ENCODE measurements at places on chromosomes 7 and 10. TPM values are rescaled to one million over a fixed set of nuclear protein-coding genes. Genes with fewer than 3 reads are reported as not detected.

DNA sequence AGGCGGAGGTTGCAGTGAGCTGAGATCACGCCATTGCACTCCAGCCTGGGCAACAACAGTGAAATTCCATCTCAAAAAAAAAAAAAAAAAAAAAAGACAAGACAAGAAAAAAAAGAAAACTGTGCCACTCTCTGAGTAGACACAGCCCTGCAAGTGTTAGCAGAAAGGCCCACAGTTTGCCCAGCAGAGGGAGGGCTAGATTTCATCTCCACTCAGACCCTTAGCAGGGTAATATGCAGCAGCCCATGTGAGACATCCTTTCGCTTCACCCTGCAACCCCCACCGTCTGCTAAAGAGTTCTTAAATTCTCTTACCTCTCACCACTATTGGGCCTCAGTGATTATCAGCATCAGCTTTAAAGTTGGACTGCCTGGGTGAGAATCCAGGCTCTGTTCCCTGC, 38.2 kb downstream of the CTNNA3 start:
- DNase-seq, result no peak

DNA sequence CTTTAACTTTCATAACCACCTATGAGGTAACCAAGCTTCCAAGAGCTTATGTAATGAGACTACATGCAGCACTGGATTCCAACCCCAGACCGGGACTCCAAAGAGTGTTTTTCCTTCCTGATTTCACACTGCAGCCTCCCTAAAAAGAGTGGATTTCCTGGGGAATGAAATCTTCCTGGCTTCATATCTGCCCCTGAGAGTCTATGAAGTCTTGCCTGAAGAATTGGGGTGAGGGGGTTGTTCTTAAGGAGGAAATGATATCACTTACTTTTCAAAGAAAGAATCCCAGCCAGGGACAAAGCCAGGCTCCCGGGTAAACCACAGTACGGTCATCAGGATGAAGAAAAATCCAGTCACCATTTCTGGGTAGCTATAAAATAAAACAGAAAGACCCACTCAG, 29.7 kb downstream of the STMP1 start:
- DNase-seq, result peak; percentile 57

- DNase-seq, result peak; percentile 28
These were observed 17.8 kb upstream of the CLDN4 start for GRCh38 chr7:73812996-73813395.

GRCh38 chr10:131435760-131436457, 124.4 kb upstream of the TCERG1L start:
- DNase-seq, result no peak

- peak; percentile 99 for DNase-seq
These were observed 36.3 kb upstream of the TOMM7 start for GRCh38 chr7:22858640-22859561.

- DNase-seq, result peak; percentile 82
These were observed 62.5 kb downstream of the ABCB4 start for GRCh38 chr7:87413029-87413428.

DNA sequence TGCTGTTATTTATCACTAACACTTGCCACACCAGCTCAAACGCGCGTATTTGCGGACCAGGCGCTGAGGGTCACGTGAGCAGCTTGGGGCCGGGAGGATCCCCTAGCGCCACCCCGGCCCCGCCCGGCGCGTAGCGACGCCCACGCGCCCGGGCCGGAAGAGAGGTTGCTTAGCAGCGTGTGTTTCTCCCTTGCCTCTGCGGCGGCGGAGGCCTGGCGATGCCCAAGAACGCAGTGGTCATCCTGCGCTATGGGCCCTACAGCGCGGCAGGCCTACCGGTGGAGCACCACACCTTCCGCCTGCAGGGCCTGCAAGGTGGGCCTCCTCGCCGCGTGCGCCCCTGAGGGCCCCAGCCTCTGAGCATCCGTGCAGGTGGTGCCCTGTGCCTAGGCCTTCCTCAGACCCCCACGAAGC, at the start of gene C10orf53:
C10orf53 (plus strand) TSS at position 172 of the 414 bp plus-strand sequence; CDS start at position 219, 47 bp downstream.
- peak; percentile 16 for DNase-seq

- DNase-seq, result no peak
These were observed 56.7 kb downstream of the EGFR start for GRCh38 chr7:55075464-55076021.

DNA sequence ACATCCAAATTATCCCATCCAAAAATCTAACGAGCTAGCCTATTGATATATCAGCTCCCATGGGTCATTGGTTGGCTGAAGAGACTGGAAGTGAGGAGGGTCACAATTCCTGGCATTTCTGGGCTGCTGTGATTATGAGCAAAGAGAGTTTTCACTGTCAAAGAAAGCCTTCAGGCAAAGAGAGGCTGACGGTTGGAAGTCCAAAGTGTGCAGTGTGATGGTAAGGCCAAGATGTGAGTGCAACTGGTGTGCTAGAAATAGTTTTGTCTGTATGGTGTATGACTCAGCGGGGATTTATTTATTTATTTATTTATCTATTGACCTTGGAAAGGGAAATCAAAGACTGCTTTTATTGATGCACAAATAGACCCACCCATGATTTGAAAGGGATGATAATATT, 75.0 kb downstream of the AASS start:
- DNase-seq, result no peak

DNA sequence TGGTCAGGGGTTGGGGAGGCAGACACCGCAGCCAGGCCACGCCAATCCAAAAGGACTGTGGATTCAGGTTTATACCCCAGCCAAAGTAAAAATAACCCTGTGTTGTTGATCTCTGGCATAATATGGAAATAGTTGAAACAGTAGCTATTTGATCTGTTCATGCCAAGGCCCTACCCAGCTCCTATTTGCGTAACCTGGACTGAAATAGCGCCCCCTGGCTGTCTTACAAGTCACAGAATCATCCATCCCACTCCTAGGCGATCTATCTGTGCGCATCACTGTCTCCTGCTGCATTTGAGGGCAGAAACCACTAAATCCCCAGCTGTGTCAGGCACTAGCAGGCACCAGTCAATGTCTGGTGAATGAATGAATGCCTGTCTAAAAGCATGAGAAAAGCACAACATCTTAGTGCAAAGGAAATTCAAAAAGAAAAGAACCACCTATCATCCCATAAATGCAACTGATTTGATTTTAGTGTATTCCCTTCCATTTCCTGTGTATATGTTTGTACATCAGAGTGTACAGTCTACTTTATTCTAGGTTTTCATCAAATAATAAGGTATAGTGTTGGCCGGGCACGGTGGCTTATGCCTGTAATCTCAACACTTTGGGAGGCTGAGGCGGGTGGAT, 160.0 kb downstream of the SLIT1 start:
- DNase-seq, result peak; percentile 40

- DNase-seq, result no peak
These were observed 90.4 kb downstream of the CHST15 start for GRCh38 chr10:124003070-124003419.

DNA sequence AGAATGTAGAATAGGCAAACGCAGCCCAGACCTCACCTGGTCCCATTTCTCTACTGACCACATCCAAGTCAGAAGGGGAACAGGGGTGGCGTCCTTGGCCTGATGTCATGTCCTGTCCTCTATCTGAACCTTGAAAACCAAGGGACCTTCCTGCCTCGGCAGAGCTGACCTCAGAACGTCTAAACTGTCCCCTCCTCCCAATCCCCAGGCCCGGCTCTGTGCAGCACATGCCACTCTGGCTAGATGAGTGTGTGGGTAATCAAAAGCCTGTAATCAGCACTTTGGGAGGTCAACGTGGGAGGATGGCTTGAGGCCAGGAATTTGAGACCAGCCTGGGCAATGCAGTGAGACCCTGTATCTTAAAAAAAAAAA, 46.5 kb upstream of the ZNF479 start:
- no peak for DNase-seq

- DNase-seq, result no peak
These were observed 8.7 kb downstream of the DIP2C start for GRCh38 chr10:680745-681144.

DNA sequence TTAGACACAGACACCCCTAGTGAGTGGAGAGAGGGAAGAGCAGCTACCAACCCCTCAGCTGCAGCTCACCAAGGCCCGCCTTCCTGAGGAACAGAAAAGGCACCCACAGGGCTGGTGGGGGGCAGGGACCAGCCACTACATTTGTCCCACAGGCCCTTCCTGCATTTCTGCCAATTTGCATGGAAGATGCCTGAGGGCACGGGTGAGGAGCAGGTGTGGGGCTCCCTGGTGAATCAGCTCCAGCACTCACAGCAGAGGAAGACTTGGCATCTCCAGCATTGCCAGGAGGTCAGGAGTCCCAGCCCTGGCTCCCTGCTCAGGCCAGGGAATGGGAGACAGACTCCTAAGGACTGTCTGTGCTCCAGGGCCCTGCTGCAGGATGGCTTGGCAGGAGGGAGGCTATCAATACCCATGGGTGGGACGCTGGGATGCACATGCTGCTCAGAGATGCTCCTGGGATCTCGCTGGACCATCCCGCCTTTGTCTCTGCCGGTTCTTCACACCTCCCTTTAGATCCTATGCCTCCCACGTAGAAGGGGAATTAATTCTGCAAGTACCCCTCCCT, 109.7 kb downstream of the SLIT1 start:
- DNase-seq, result no peak

DNA sequence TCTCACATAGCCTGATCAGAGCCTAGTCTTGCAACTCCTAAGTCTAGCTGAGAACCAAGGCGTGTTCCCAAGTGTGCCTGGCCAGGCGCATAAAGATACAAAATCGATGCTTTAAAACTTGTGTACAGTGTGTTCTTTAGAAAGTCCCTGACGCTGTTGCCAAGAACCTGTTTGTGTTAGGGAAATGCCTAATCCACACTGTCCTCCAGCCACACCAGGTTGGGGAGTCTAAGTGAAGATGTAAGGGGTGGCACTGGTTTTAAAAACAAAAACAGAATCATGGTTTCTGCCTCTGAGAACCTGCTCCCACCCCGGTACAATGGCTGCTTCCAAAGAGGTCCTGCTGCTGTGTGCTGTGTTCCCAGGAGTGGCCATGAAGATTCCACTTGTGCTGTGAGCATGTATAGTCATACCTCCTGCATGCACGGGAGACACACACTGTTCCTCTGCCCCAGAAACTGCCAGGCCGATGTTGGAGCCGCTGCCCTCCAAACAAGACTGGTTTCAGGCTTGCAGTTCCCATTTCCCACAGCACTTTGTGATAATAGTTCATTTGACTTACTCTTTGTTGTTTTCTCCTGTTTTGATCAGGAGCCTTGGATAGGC, 88.5 kb downstream of the CCNY start:
- DNase-seq, result no peak

DNA sequence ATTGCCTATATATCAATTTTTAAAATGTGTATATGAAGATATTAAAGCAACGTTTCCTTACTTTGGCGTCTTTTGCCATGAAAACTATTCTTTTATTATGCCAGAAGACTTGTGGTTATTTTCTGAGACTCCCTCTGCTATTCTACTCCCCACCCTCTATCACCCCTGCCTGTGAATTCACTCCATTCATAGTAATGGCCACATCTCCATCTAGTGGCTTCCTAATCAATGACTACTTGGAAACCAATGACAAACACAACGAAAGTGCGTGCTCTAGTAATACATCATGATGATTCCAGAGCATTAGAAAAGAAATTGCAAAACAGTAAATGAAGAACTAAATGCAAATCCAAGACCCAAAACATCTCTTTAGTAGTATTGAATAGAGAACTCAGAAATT, 186.7 kb upstream of the HGF start:
- peak; percentile 73 for DNase-seq

GRCh38 chr10:20977300-20977699, 80.2 kb upstream of the NEBL start:
- no peak for DNase-seq

- peak; percentile 59 for DNase-seq
These were observed 127.6 kb upstream of the SLC26A5 start for GRCh38 chr7:103573479-103574058.

DNA sequence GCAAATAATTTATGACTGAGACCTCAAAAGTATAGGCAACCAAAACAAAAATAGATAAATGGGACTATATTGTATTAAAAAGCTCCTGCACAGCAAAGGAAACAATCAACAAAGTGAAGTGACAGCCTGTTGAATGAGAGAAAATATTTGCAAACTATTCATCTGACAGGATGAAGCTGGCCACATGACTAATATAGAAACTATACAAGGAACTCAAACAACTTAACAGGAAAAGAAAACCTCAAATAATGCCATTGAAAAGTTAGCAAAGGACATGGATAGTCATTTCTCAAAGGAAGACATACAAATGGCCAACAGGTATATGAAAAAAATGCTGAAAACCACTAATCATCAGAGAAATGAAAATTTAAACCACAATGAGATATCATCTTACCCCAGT, 245.1 kb downstream of the STK31 start:
- peak; percentile 6 for DNase-seq

DNA sequence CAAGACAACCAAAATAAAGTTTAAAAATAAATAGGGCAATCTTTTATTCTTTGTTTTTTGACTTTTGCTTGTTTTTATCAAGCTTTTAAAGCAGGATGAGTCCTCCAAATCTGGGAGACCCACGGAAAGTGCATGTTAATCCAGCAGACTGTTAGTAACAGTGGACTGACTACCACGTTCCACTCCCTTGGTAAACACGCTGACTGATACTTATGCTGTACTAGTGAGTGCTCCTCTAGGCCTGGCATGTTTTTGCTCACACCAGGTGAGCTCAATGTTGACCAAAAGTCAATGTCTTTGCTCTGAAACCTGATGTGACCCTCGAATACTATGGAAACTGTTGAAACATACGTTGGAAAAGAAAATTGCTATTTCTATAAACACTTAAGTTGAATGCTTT, 88.4 kb downstream of the KIAA1549 start:
- no peak for DNase-seq

GRCh38 chr10:128268015-128268722, 141.9 kb upstream of the MKI67 start:
- DNase-seq, result no peak

DNA sequence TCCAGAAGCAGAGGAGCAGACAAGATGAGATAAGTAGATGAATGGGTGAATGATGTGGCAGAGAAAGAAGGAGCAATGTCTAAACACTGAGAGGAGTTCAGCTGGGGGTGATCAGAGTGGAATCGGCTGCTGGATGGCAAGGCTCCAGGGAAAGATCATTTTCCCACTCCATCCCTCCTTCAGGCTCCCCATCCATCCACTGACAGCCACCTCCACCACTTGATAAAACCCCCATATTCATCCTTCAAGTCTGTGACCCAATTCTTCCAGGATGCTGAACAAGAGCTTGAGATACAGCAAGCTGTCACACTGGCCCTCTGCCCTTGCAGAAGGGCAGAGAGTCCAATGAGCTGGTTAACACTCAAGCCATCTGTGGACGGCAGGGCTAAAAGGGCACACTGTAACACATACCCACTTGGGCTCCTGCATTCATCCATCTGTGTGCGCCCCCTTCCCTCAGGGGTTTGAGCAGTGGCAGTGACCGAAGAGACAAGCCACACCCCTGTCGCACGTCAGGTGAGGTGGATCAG, 30.8 kb upstream of the CACNB2 start:
- DNase-seq, result no peak

The EPO gene
- total RNA-seq, result not detected

The TMEM213 gene
- total RNA-seq, result not detected

The WDR11 gene
- total RNA-seq, result 61.9 TPM

The GPR85 gene
- 5.0 TPM for total RNA-seq

The SYT15B gene
- total RNA-seq, result 0.56 TPM

The TTYH3 gene
- 6.1 TPM for total RNA-seq

The SFMBT2 gene
- 1.1 TPM for total RNA-seq

The MALRD1 gene
- 1.1 TPM for total RNA-seq
